Dermis blood vessel endothelial cell (primary cell): ENCODE measurements at places on chromosomes 6 and 20. TPM values are rescaled to one million over a fixed set of nuclear protein-coding genes. Genes with fewer than 3 reads are reported as not detected.

The MTG2 gene
- 19.3 and 26.7 TPM in 2 replicates for total RNA-seq

The BPIFB4 gene
- total RNA-seq: not detected in 2 replicates

The PACSIN1 gene
- total RNA-seq: not detected in 2 replicates

The SALL4 gene
- under 0.01 and 0.14 TPM in 2 replicates for total RNA-seq

The LST1 gene
- total RNA-seq: 0.37 TPM in 1 of 2 replicates, not detected in the other

The CST3 gene
- 268 and 284 TPM in 2 replicates for total RNA-seq

The CRISP3 gene
- total RNA-seq: not detected in 2 replicates

The TSBP1 gene
- not detected in 2 replicates for total RNA-seq

GRCh38 chr6:152636021-152636608, 1.0 kb downstream of the SYNE1 start:
- peak; percentile 15 for DNase-seq

DNA sequence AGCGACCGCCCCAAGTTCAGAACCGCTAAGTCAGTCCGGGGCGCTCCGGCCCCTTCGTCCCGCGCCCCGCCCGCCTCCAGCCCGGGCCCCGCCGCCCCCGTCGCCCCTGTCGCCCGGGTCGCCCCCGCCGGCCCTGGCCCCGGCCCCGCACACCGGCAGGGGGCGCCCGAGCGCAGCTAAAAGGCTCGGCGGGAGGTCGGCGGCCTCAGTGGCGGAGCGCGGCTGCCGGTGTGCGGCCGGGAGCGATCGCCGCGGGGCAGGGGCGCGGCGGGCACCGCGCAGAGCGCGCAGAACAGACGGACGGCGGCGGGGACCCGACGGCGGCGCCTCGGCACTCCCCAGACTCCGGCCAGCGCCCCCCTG, at the start of gene FNDC1:
Gene FNDC1 (plus strand): TSS at position 208 of the 363 bp plus-strand sequence. CDS start 197 bp downstream, outside the sequence.
- DNase-seq: peak; percentile 20

DNA sequence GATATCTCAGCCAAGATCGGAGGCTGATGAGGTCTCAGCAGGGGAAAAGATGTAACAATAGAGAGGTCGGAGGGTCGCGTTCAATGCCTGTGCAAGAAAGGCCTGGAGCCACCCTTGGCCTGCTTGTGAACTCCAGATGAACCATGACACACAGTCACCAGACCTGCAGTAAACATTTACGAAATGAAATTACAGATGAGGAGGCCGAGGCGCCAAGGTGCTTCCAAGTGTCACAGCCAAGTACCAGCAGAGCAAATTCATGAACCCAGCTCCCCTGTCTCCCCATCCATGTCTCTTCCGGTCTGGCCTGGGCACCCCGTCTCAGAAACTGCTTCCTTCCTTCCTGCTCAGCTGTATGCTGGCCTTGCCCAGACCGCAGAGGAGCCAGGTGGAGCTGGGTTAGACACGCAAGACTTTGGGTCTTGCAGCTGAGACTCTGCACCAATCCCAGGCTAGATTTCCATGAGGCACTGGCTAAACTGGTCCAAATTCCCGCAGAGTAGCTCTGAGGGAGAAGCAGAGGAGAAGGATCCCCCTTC, 48.1 kb downstream of the CHMP4B start:
- DNase-seq: peak; percentile 93

DNA sequence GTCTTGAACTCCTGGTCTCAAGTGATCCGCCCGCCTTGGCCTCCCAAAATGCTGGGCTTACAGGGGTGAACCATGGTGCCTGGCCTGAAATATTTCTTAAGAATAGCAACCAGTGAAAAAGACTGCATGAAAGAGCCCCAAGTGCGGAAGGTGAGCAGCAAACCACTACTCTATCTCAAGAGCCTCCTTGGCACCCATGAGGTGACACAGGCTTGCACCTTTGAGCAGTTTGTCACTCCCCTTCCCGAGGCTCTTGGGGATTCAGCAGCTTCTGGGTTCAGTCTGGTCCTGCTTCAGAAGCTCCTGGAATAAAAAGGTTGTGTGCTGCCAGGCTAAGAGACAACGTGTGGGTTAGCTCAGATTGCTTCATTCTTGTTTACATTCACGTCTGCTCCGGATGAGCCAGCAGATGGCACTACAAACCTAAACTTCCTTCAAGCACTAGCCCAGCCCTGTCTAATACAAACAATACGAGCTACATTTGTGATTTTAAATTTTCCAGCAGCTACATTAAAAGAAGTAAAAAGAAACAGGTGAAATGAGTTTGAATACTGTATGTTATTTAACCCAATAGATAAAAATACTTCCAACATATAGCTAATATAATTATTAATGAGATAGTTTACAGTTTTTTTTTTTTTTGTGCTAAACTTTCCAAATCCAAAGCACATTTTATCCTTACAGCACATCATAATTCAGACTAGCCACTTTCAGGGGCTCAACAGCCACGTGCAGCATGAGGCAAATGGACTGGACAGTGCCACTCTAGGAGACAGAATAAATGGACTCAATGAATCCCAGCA, 46.2 kb downstream of the GJA10 start:
- peak; percentile 88 for DNase-seq

GRCh38 chr6:139931747-139932146, 557.3 kb upstream of the CITED2 start:
- no peak for DNase-seq

GRCh38 chr6:142651384-142651783, 293.6 kb downstream of the HIVEP2 start:
- no peak for DNase-seq

- DNase-seq: peak; percentile 92
Observed at GRCh38 chr6:42726485-42727086, 4.2 kb upstream of the PRPH2 start.

- no peak for DNase-seq
Observed at GRCh38 chr6:87755708-87756671, 54.0 kb upstream of the AKIRIN2 start.

DNA sequence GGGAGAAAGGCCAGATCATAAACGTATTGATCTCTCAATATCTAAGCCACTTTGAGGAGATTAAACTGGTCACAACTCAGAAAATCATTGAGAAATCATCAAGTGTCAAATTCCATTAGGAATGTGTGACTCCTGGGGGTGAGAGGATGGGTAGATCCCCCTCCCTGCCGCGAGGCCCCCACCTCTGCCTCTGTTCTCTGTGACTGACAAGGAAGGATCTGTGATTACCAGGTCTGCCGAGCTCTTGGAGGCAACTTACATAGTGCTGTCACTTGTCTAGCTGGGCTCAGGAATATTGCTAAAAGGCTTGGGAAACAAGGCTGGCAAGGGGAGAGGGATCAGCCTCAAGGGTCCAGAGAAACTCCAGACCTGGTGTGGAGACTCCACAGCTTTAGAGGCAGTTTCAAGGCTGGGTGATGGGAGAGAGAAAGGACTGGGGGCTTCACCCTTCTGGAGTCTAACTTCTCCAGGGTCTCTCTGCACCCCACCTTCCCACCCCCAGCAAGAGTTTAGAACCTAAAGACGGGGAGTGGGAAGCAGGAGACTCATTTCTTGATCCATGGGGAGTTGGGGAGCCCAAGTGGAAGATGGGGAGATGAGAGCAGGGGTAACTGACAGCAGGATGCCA, 11.6 kb upstream of the ARMC12 start:
- DNase-seq: no peak

DNA sequence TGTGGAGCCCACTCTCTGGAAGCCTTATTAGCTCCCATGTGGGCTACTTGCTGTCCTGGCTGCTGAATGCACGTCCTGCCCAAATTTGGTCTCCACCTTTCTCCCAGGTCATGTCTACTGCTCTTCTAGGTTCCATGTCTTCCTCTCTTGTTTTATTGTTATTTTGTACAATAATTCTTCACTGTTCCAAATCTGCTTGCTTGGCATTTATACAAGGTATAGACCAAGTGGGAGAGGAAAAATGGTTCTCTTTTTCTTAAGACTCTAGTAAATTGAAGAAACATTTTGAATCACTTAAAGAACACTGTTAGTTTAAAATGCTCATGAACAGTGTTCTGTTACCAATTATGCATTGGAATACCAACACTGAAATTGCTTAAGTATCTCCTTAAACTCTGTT, 81.6 kb upstream of the SCP2D1 start:
- DNase-seq: no peak

GRCh38 chr20:48461091-48461734, 366.6 kb downstream of the PREX1 start:
- DNase-seq: no peak

GRCh38 chr6:33963136-33963750, 159.4 kb upstream of the MLN start:
- DNase-seq: no peak

DNA sequence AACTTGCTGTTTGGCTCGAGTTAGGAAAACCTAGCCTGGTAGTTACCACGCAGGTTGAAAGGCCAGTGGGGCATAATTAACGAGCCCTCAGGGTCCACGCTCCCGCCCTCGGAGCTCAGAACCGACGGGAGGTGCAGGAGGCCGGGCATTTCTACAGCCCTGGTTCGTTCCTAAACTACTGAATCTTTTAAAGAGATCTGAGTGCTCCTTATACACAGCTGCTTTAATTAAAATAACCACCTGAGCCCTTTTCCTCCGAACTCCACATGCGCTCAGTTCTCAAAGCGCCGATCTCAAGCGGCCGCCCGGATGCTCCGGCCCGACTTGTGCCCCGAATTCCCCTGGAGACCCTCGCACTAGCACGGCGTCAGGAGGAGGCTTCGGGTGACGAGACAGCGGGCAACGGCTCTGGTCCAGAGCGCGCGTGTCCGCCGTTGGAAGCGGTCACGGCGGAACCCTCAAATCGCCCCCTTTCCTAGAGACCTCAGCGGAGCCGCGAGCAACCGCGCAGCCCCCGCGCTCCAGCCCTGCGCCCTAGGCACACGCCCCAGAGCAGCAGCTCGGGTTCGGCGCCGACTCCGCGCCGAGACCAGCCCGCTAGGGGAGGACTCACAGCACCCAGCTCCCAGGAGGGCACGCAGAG, 397 bp downstream of the WDR27 start:
- no peak for DNase-seq

DNA sequence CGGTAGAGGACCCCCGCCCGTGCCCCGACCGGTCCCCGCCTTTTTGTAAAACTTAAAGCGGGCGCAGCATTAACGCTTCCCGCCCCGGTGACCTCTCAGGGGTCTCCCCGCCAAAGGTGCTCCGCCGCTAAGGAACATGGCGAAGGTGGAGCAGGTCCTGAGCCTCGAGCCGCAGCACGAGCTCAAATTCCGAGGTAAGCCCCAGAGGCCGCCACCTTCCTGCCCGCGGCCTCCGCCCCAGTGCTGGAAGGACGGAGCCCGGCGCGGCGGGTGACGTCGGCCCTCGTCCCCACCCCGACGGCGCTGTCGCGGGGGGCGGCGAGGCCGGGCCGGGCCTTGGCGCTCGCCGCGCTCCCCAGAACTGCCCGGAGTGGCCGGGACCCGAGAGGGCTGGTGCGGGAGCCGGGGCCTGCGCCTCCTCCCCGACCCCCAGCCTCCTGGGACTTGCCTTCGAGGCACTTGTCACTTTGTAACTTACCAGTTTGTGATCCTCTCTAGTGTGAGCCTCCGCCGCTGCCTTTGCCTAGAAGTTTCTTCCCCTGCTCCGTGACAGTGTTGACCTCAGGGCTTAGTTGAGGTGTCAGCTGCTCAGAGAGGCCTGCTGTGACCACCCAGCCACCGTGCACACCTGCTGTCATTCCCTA, 417 bp downstream of the VAPB start:
- DNase-seq: peak; percentile 61

- DNase-seq: no peak
Observed at GRCh38 chr6:37481711-37482605, 17.7 kb downstream of the CCDC167 start.

- DNase-seq: no peak
Observed at GRCh38 chr20:50515471-50516106, 5.4 kb downstream of the PTPN1 start.

GRCh38 chr20:35820715-35821114, 48.9 kb downstream of the PHF20 start:
- no peak for DNase-seq

DNA sequence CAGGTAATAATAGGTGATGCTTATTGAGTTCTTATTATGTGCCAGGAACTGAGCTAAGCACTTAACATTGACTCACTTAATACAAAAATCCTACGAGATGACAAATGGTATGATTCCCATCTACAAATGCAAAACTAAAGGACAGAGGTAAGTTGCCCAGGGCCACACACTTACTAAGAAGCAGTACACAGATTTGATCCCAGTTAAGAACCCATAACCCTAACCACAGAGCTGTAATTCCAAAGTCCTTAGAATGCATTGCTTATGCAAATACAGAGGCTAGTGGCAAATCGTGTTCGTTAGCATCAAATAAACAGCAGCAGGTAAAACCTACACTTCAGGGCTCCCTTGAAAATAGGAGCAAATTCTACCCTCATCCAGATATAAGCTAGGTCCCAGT, 104.0 kb downstream of the SASH1 start:
- DNase-seq: no peak

- no peak for DNase-seq
Observed at GRCh38 chr6:83480470-83480869, 31.9 kb upstream of the PRSS35 start.

DNA sequence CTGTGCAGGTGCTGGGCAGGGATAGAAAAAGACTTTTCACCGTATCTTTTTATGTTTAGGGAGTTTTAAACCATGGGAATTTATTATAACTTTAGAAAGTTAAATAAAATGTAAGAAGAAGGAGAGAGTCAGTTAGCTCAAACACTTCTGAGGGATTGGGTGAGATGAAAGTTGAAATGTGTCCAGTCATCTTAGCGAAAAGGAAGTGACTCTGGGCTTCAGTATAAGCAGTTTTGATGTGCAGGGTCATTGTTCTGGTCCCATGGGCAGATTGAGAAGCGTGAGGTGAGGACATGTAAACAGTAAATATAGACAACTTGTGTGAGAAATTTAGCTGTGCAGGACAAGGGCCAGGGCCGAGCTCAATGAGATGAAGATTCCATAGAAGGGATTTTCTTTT, 66.9 kb downstream of the TOX2 start:
- peak; percentile 33 for DNase-seq

DNA sequence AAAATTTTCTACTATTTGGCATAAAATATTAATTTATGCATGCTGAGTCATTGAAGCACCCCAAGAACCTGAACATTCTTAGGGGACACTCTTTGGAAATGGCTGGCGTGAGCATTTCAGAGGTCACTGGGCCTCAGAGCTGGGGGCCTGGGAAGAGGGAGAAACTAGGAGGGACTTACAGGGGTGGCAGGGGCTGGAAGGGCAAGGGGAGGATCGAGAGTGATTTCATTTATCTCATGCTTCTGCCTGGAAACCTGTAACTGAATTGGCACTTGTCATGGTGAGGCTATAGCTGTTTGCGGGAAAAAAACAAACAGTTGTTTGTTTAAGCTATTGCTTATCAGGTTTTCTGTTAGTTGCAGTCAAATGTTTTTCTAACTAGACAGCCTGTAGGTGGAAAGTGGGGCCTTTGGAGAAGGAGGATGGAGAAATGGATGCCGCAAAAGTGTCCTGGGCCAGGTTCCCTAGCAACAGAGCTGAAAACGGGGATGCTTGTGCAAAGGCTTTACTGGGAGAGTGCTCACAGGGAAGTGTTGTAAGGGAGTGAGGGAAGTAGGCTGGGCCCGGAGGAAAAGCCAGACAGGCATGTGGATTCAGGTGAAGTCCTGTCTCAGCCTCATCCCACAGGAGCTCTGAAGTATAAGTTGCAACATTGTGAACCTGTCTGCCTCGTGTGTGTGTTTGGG, 36.4 kb upstream of the KAT14 start:
- DNase-seq: no peak
